ENCODE measurements at places on chromosomes 2 and 18.

DNA sequence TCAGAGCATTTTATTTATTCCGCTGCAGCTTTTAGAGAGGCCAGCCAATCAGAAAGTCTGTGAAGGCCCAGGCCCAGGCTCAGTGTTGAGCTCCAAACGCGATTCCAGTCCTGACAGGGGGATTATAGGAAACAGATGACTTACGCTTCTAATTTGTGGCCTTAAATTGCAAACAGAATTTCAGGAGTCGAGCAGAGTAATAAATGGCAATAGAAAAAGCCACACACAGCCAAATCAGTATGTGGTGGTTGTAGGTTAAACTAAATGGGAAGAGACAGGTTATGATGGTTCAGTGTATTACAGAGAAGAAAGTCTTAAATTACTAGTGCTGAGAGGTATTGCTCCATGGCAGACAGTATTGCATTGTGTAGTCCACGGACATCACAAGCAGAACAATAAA lies 131.0 kb upstream of the ZEB2 start:
- no peak for DNase-seq

- DNase-seq: no peak
These were observed 60.1 kb downstream of the RDH14 start for GRCh38 chr2:18500333-18500732.

DNA sequence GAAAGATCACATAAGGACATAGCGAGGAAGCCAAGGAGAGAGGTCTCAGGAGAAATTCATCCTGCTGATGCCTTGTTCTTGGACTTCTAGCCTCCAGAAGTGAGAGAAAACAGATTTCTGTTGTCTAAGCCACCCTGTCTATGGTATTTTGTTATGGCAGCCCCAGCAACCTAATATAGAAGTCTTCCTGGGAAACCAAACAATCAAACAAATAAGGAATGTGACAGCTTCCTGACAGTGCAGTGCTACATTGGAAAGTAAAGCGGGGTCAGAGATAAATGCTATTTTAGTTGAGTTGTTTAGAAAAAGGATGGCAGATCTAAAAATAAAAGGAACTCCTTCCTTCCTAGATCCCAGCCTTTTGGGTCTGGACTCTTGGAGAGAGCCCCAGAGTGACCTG lies 443.2 kb upstream of the GYPC start:
- DNase-seq: no peak

- DNase-seq: no peak
These were observed 50.8 kb downstream of the PTPRM start for GRCh38 chr18:7617738-7618422.

- no peak for DNase-seq
These were observed 5.2 kb upstream of the CHCHD5 start for GRCh38 chr2:112579241-112579640.

DNA sequence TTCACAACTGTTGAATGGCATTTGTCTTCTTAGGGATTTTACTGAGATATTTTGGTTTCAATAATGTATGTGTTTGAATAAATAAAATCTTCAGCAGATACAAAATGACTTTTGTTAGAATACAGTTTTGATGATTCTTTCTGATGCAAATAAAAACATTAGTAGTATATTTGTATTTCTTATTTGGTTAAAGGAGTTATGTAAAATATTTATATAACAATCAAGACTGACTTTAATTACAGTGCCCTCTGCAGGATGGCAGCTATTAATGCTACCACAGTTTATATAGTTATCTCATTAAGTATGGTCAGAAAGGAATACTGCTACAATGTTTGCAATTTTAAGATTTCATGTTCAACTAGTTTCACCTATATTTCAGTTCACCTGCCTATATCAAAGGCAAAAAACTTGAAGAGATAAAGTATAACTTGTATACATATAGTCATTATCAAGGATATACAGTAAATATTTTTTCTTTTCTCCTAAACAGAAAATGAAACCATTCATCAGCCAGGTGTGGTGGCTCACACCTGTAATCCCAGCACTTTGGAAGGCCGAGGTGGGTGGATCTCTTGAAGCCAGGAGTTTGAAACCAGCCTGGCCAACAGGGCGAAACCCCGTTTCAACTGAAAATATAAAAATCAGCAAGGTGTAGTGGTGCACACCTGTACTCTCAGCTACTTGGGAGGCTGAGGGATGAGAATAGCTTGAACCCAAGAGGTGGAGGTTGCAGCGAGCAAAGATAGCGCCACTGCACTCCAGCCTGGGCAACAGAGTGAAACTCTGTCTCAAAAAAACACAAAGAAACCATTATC lies 19.8 kb downstream of the ARL5A start:
- no peak for DNase-seq

GRCh38 chr18:27860701-27861107 lies 316.2 kb downstream of the CDH2 start:
- DNase-seq: no peak

- no peak for DNase-seq
These were observed 478.5 kb upstream of the ID2 start for GRCh38 chr2:8203364-8203763.

GRCh38 chr2:195367809-195368208 lies 289.2 kb upstream of the SLC39A10 start:
- DNase-seq: no peak

- no peak for DNase-seq
These were observed 25.8 kb upstream of the LRP2 start for GRCh38 chr2:169388161-169388560.

GRCh38 chr2:62197011-62197924 lies 1.4 kb downstream of the B3GNT2 start:
- DNase-seq: peak; percentile 18

- DNase-seq: no peak
These were observed 15.1 kb downstream of the SLC4A5 start for GRCh38 chr2:74328074-74328473.

DNA sequence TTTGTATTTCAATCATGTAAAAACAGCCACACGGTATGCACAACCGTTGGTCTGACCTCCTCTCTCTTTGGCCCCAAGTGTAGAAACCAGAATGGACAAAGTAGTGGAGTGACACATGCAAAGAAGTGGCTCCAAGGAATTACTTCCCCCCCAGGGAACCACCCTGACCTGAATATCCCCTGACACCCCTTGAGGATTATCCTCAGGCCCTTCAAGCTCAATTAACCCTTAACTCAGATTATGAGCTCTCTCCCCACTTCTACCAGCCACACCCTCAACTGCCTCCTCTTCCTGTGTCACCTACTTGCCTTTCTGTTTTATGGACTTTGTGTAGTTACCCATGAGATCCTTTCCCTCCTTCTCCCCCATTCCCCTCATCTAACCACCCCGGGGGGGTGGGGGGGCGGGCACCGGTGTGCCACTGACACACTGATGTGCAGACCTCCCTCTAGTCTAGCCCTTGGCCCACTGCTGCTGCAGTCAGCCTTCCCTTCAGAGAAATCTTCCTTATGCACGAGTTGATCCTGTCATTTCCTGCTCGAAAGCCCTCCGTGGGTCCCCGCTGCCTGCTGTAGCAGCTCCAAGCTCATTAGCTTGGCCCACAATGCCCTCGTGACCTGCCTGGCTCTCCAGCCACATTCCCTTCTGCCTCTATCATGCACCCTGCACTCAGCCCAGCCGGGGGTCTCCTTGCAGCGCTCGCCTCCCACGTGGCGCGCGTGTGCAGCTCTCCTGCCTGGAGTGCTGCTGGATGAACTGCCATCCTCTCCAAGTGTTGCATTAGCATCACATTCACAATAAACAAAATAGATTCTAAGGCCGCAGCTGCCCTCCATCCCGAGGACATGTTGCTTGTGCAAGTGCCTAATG lies 40.1 kb upstream of the TMEM177 start:
- no peak for DNase-seq

DNA sequence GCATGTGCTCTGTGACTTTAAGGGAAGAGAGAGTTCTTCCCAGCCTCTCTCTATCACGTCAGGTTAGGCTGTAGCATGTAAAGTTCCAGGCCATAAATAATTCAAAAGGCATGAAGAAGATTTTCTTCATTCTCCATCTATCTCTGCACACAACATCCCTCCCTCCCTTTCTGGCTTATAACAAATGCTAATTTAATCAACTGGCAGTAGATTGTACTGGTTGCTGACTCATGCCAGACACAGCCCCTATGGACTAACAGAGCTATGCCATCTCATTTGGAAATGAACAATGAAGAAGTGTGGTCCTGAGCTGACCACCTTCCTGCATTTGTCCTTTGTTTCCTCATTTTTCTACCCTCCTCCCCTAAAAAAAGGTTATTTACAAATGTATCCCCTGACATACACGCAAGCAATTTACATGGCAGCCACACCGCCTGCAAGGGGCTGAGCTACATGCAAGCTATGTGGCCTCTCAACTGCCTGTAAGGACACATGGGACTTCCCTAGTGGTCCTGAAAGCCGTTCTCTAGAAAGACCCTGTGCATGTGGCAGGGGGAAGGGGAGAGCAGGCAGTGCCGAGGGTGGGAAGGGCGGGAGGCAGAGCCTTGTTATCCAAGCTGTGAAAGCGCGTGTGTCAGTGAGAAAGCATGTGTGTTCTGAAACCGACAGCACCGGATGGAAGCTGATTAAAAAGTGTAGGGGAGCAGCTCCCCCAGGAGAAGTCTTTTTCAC lies 90.9 kb upstream of the KLF7 start:
- DNase-seq: no peak

GRCh38 chr18:65941482-65941881 lies 190.7 kb downstream of the CDH7 start:
- no peak for DNase-seq

DNA sequence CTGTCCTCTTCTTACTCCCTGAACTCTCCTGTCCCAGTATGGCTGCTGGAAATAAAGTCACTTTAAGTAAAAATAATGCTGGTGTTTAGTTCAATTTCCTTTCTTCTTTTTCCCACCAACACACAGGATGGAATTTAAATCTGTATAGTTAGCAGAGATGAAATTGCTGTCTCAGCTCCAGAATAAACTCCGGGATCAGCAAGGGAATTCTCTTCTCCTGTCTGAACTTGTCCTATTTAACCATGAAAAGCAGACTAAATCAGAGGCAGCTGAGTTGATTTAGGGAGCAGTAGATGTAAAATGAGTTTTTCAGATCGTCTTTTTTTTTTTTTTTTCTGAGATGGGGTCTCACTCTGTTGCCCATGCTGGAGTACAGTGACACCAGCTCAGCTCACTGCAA lies 25.9 kb downstream of the TTLL4 start:
- no peak for DNase-seq

GRCh38 chr18:61972389-61973264 lies 79.8 kb upstream of the RNF152 start:
- DNase-seq: no peak

- no peak for DNase-seq
These were observed 155.1 kb downstream of the SS18 start for GRCh38 chr18:25935356-25935755.

DNA sequence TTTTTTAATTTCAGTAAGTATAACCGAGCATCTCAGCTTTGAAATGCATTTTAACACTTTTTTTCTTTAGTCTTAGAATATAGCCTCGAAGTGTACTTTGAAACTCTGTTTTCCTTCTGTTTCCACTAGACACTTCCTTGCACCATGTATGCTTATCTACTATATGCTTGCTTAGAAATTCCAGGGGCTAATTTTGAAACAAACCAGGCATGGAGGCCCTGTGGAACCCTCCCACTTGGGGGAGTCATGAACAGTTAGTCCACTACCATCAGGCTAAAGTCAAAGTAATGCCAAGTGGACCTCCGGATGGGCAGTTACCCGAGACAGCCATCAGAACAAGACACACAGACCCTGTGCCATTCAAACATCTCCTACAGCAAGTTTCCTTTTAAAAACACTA lies 120.3 kb downstream of the LCLAT1 start:
- no peak for DNase-seq

- DNase-seq: no peak
These were observed 229.1 kb upstream of the RASGRP3 start for GRCh38 chr2:33247365-33247764.

- no peak for DNase-seq
These were observed 76.9 kb downstream of the KLF7 start for GRCh38 chr2:207088839-207089238.

GRCh38 chr2:14635391-14635871 lies 2.9 kb downstream of the LRATD1 start:
- no peak for DNase-seq

DNA sequence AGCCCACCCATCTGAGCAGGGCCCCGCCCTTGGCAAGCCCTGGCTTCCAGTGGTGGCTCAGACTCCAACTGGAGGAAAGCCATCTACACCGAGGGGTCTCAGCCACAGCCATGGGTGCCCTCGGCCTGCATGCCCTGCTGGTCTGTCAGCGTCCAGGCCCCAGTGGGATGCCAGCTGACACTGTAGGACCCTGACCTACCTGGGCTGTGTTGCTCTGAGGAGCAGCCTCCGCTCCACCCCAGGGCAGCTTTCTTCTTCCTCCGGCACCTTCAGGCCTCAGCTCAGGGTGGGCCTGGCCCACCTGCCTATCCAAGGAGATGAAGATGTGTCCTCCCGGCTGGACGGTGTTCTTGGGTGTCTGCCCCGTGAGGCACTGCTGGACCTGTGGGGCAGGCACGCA lies 13.9 kb upstream of the ARHGEF4 start:
- no peak for DNase-seq

GRCh38 chr2:29495536-29496060 lies 380.4 kb downstream of the CLIP4 start:
- DNase-seq: no peak

DNA sequence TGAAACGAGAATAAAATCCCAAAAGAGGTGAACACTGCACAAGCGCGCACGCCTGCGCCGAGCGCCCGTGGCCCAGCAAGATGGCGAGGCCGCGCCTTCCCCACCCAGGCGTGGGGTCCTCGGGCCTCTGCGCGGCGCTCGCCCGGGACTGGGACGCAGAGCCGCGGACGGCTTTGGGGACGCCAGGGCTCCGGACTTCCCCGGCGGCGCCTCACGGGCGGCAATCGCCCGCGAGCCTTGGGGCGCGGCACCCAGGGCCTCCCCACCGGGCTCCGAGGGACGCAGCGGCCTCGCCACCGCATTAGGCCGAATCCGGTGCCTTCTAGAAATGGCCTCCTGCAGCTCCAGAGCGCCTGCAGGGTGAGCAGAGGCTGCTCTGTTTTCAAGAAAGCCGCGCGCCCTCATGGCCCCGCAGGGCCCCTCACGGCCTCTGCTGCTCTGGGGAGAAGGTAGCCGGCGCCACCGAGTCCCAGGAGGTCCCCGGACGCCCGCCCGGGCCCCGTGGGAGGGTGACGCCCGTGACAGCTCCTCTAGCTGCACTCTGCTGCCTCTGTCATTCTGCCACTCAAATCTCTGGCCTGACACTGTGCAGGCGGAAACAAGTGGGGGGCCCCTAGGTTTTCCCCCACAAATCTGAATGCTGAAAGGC lies 35.9 kb upstream of the POMC start:
- no peak for DNase-seq

- DNase-seq: no peak
These were observed 103.5 kb downstream of the SPTBN1 start for GRCh38 chr2:54559593-54560145.
